Effector memory CD8-positive, alpha-beta T cell (primary cell): ENCODE measurements at places on chromosomes 11 and 22.
A peak's percentile ranks its signal among the peaks of the same experiment; 100 is the strongest.

DNA sequence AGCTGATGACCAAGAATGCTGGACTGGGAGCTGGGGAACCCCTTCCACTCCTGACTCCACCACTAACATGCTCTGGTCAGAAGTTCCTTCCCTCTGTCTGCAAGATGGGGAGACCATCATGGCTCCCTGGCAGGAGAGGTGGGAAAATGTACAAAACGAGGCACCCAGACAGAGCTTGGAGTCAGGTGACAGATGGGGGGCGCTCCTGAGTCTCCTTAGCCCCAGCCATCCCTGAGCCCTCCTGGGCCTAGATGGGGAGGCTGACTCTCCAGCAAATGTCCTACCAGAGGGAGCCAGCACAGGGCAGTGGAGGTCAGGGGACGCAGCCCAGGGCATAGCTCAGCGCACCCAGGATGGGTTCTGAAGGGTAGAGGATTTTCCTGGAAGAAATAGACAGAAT, 20.0 kb downstream of the KCNJ4 start:
- DNase-seq, result no peak

GRCh38 chr11:86469491-86470388, 95.1 kb downstream of the CCDC81 start:
- DNase-seq, result no peak

GRCh38 chr11:103878646-103879045, 157.8 kb upstream of the DDI1 start:
- DNase-seq, result no peak

GRCh38 chr11:56885854-56886253, 102.9 kb upstream of the OR5AK2 start:
- DNase-seq, result no peak

DNA sequence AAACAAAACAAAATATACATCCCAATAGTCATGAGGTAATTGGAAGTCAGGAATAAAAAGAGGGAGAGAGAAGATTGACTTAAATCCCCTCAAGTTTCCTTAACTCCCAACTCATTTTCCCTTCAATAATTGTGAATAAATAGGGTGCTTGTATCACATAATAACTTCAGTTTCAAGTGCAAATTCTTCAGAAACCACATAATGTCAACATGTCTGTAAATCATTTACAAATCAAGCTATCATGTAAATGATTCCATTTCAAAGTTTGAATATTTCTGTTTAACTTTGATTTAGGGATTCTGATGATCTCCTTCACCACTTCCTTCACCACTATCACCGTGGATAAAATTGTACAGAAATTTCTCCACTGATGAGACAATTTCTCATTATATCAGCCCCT, 23.2 kb downstream of the CASP5 start:
- DNase-seq, result no peak

GRCh38 chr22:17218341-17218740, 894 bp downstream of the ADA2 start:
- no peak for DNase-seq

DNA sequence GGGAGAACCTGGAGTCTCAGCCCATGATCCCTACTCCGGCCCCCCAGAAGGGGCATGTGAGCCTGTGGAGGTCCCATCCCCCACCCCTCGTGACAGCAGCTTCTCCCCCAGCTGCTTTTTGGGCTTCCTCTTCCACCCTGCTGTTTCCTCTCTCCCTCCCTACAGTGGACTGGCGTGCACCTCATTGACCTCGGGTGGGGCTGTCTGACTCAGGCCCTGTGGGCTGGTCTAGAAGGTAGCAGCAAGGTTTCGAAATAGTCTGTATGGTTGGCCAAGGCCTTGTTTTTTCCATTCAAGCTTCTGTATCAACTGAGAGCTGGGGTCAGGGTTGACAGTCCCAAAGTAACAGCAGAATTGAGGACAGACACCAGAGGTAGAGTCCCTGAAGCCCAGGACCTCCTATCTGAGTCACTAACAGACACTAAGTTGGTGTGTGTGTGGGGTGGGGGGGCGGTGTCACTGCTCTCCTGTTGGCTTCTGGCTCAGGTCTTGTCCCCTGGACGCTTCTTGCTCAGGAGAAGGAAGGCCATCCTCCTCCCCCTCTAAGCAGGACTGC, 7.7 kb downstream of the SLC37A2 start:
- no peak for DNase-seq

DNA sequence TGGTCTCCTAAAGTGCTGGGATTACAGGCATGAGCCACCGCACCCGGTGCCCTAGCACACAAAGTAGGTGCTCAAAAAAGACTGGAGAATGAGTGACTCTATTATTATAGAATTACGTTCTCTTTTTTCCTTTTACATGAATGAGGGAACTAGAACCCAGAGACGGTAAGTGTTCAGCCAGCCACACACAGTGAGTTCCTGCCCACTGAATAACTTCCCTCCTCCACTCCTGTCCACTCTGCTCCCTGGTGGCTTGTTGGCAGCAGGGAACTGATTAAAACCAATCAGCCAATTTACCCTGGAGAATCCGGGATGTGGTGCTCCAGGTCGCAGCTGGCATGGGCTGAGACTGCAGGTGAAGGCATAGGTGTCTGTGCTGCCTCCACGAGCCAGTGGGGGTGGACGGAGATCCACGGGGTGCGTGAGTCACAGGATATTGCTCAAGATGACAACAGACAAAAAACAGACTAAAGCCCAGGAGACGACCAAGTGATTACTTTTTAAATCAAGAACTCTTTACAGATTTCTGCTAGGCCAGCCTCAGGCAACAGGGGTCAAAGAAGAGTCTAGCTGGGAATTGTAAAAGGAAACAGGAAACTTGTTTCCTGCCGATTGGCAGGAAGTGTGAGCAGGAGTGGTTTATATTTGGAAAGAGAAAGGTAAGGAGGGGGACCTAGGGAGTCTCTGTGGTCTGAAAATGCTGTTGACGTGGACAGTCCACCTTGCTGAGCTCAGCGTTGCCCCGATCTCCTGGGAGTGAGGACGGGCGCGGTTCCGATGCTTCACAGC, 95.2 kb upstream of the TP53I11 start:
- no peak for DNase-seq

- peak; percentile 42 for DNase-seq
Observed at GRCh38 chr11:2186669-2187279, 15.2 kb upstream of the TH start.

- DNase-seq, result no peak
Observed at GRCh38 chr22:24059121-24059520, 48.0 kb downstream of the CABIN1 start.

DNA sequence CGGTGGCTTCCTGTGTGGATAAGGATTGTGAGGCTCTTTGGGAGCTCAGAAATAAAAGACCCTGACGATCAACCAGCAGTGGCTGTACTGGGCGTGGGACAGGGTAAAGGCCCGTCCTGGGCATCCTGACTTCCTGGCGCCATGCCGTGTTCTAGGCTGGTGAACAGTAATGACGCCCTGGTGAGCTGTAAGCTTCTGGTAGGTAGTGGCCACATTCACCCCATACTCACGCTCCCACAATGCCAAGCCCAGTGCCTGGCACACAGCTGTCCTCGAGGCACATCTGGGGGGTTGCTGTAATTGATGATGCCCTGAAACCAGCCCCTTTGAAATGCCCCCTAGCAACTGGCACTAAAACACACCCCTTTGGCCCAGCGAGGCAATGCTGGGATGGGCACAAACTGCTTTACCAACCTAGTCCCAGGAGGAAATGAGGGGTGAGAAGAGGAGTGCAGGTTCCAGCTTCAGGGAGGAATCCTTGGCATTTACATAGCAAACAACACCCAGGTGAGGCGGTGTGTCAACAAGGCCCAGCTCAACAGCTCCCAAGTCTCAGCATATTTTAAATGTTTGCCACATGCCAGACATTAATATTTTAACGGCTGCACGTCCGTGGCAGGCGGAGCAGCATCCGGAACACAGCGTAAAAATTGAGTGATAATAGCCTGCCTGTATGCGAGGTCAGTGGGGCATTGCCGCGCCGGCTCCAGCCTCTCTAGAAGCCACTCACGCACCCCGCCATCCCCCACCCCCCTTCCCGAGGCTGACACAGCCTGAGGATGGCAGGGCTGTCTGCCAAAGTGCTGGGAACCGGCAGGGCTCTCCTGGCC, 79.3 kb downstream of the DSCAML1 start:
- DNase-seq, result no peak

GRCh38 chr11:27350511-27350910, 12.5 kb downstream of the CCDC34 start:
- DNase-seq, result no peak

- DNase-seq, result no peak
Observed at GRCh38 chr11:44817207-44817949, 90.6 kb downstream of the TSPAN18 start.

DNA sequence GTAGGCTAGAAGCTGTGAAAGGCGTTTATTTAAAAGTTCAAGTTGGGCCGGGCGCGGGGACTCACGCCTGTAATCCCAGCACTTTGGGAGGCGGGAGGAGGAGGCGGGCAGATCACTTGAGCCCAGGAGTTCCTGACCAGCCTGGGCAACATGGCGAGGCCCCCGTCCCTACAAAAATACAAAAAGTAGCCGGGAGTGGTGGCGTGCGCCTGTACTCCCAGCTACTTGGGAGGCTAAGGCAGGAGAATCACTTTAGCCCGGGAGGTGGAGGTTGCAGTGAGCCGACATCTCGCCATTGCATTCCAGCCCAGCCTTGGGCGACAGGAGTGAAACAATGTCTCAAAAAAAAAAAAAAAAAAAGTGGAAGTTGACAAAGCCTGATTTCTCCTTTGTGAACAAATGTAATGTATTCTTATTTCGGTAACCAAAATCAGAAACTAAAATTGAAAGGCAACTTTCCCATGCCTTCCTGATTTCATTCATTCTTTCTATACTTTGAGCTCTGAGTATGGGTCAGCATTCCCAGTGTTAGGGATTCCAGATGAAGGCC, 825 bp downstream of the PTPMT1 start:
- DNase-seq, result no peak

- DNase-seq, result no peak
Observed at GRCh38 chr11:114132417-114132816, 72.9 kb downstream of the ZBTB16 start.

DNA sequence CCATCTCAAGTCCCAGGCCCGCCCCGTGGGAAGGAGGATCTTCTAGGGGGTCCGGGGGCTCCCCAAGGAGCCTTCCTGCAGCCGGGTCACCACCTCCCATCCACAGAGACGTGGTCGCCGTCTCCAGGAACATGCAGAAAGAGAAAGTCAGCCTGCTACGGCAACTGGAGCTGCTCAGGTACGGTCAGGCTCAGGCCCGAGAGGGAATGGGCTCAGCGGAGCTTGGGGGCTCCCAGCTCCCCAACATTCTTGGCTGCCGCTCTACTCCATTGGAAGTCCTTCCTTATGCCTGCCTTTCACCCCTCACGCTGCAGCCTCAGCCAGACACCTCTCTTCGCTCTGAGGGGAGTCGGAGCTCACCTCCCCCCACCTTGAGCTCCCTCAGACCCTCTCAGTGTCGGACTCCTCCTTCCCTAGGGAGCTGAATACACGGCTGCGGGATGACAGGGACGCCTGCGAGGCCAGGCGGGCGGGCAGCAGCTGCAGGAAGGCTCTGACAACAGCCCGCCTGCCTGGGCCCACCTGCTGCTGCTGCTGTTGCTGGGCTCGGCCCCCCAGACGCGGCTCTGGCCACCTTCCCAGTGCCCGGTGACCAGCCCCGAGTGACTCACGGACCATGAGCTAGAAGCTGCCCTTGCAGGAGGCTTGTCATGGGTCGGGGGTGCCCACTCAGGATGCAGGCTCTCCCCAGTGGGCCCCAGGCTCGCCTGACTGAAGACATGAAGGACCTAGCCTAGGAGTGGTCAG, 1.5 kb upstream of the CD151 start:
- DNase-seq, result no peak
